Mucosa of descending colon (tissue), 3 donors: ENCODE measurements at places on chromosomes 3 and 15. TPM values are rescaled to one million over a fixed set of nuclear protein-coding genes. Genes with fewer than 3 reads are reported as not detected.
A peak's percentile ranks its signal among the peaks of the same experiment; 100 is the strongest.

DNA sequence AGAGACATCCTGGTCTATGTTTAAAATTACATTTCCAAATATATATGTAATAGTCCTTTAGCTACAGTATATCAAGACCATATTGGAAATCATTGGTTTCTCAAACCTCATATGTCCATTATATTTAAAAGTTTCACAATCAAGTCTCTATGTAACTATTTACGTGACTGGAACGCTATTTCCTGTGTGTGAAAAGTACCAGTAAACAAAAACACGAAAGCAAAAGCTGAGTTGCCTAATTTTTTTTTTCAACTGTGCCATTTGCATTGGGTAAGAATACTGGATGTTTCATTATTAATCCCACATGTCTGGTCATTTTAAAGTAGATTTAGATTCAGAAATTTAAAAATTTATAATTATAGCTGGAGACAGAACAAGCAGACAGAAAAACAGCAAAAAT, 381.4 kb downstream of the TBC1D5 start:
- no peak for DNase-seq

DNA sequence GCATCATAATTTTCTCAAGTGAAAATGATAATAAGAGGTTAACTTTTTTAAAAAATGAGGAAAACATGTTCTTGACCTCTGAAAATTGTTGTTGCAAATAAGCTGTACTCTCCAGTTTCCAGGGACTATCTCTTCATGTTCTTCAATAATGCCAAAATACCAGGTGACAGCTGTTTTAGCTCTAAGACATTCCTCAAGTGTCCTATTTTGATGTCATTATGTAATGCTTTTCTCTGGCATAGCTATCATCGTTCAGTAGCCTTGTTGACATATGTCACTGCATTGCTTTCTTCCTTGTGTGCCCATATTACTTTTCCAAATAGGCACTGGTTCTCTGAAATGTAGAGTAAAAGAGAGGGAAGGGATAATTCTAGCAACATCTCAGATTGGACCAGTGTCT, 5.7 kb upstream of the FILIP1L start:
- DNase-seq: no peak

DNA sequence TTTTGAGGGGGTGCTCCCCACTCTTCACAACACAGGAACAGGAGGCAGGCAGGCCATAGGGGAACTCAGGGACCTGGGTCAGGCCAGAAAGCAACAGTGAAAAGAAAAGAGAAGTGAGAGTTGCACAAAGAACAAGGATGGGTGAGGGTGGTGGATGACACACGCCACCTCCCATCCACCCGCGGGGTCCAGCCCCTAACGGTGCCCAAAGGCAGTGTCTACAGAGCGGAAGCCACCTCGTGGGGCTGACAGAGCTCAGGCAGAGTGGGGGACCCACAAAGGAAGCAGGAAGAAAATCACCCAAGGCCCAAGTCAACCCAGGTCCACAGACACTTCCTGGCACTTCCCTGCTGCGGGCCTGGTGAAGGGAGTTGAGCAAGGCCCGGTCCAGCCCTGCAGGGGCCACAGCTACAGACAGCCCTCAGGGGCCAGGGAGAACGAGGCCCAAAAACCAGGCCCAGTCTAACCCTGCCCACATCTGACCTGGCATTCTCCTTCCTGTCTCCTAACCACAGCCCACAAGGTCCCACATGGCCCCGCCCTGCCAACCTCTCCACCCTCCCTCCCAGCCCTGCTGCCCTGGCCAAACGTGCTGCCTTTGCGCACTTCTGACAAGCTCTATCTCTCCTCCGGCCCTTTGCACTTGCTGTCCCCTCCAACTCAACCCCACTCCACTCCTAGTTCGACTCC, 5.9 kb downstream of the NUP210 start:
- DNase-seq: peak; percentile 86

SLC12A8 gene
- total RNA-seq: 19.3 TPM

SEMA3F gene
- total RNA-seq: 14.6 TPM

- no peak for DNase-seq
These were observed 115.2 kb downstream of the IL1RAP start for GRCh38 chr3:190629088-190629487.

GRCh38 chr3:123158899-123159390, 42.8 kb upstream of the SEC22A start:
- DNase-seq: no peak

GRCh38 chr15:41727143-41727542, 47.1 kb upstream of the MAPKBP1 start:
- DNase-seq: no peak

SLC12A1 gene
- not detected for total RNA-seq

NEK10 gene
- 1.1 TPM for total RNA-seq

MAGEL2 gene
- 0.54 TPM for total RNA-seq

GRAMD1C gene
- 5.7 TPM for total RNA-seq

ZNF80 gene
- total RNA-seq: not detected

GRCh38 chr3:184368586-184369183, 7.2 kb downstream of the POLR2H start:
- no peak for DNase-seq

DNA sequence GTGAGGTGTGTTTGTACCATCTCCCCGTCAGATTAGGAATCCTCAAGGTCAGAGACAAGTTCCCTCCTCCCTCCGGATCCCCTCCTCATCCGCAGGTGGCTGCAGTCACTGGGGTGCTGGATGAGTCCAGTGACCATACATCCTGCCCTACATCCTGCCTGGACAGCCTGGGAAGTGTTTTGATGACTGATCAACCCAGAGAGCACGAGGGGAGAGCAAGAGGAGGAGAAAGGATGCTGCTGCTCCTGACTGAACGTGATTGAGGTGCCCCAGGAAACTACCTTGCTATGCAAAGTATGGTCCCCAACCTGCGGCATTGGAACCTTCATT, 65.1 kb downstream of the SLC12A8 start:
- no peak for DNase-seq

TIGIT gene
- total RNA-seq: 1.6 TPM

DNA sequence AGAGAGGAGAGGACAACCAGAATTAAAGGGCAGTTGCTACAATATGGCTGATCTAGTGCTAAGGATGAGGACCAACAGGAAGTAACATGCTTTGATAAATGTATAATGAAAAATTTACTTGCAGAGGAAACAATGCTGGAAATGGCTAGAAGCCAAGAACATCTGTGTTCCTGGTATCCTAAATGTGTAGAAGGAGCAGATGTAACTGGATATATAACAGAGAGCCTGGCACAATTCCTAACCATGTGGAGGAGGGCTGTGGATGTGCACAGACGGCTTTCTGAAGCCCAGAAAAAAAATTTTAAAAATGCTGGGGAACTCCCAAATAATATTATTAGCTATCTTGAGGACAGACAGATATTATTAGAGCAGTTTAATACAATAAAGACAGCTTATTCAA, 159.4 kb upstream of the GBE1 start:
- DNase-seq: no peak

DNA sequence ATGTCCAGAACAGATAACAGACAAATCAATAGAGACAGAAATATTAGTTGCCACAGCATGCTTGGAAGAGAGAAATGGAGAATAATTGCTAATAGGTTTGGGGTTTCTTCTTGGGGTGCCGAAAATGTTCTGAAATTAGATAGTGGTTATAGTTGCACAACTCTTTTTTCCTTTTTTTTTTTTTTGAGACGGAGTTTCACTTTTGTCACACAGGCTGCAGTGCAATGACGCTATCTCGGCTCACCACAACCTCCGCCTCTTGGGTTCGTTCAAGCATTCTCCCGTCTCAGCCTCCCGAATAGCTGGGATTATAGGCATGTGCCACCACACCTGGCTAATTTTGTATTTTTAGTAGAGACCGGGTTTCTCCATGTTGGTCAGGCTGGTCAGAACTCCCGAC, 163.3 kb downstream of the PLCH1 start:
- DNase-seq: no peak

DNA sequence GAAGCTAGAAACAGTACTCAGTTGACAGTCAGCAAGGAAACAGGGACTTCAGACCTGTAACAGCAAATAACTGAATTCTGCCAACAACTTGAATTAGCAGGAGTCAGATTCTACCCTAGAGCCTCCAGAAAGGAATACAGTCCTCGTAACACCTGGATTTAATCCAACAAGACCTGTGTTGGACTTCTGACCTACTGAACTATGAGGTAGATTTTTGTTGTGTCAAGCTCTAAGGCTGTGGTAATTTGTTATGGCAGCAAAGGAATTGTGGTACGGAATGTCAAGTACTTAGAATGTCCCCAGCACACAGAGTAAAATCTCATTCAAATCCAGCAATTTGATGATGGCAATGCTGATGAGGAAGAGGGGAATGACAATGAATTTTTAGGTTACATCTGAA, 234.1 kb downstream of the LRRN1 start:
- no peak for DNase-seq

DNA sequence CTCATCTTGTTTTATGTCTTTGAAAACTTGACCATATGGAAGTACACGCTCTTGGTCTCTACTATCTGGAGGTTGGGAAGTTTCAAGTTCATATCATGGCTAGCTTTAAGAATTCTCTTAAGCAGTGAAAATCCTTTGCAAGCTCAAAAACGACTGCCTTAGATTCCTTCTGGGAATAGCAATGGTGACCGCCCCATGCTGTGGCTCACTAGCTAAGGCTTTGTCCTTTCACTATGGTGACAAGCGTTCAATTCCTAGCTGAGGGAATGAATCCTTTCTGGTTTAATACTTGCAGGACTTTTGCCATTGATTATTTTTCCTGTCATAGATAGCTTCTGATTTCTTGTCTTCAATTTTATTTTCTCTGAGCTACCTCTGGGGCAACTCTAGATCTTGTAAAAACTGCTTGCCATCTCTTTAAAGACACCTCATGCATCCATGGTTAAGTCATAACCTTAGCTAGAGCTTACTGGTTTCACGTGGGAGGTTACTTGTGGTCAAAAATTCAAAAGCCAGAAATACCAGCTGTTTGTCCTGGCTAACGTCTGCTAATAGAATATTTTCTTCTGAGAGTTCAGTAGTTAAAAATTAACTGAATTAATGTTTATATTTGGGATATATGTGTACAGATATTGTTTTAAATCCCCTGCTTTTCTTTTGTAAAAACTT, 673.4 kb upstream of the CBLB start:
- DNase-seq: no peak

- DNase-seq: no peak
These were observed 530.6 kb upstream of the IL12A start for GRCh38 chr3:159458010-159458409.

ADAMTS7 gene
- total RNA-seq: 1.3 TPM

GOLGA6D gene
- total RNA-seq: not detected

DNA sequence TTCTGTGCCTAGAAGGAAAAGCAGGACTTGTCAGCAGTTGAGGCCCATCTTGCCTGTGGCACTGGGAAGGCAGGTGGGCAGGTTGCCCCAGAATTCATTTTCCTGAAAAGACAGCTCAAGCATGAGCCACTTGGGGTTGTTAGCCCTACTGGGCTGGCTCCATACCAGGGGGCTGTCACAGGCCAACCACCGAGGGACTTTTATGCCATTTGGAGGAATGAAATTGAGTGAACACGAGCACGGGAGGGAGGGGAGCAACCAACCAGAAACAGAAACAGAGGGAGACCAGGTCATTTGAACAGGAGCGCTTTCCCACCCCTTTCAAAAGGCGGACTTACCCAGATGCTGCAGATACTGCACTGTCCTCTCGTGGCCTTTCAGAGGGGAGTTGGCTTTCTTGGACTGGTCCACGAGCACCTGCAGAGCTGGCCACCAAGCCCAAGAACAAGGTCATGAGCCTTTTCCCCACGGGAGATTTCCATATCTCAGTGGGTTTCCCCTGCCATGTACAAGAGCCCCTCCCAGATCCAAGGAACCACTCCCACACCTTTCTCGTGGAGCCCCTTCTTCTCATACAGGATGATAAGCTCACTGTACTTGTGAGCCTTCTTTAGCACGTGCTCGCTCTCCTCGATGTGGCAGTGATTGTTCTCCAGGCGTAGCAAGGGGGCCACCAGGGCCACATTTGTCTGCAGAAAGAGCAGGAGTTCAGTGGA, 9.9 kb upstream of the PLA2G4F start:
- no peak for DNase-seq

DNA sequence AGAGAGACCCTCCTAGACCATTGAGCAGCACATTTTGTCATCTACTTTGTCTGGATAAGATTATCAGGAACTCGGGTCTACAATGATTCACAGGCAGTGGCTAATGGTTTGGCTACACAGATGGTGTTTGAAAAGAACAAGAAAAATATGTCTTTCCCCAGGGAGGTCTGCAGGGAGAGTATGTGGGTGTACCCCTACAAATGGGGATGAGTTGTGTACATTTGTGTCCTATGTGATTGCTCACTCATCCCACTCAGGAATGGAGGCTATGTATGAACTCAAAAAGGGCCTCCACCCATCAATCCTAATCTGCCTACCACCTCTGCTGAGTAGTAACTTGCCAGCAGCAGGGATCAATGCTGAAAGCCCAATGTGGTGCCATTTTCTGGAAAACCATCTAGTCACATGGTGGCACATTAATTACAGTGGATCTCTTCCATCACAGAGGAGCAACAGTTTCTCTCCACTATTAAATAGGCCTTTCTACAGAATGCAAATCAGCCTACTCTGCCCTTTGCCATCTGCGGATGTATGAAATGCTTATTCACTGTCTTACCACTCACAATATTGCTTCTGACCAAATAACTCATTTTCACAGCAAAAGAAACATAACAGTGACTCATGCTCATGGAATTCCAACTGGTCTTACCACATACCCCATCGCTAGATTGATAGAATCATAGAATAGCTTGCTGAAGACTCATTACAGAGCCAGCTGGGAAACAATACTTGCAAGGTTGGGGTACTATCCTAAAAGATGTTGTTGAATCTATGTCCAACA, 48.3 kb upstream of the TRIM42 start:
- no peak for DNase-seq

SLC22A13 gene
- 0.70 TPM for total RNA-seq

DNA sequence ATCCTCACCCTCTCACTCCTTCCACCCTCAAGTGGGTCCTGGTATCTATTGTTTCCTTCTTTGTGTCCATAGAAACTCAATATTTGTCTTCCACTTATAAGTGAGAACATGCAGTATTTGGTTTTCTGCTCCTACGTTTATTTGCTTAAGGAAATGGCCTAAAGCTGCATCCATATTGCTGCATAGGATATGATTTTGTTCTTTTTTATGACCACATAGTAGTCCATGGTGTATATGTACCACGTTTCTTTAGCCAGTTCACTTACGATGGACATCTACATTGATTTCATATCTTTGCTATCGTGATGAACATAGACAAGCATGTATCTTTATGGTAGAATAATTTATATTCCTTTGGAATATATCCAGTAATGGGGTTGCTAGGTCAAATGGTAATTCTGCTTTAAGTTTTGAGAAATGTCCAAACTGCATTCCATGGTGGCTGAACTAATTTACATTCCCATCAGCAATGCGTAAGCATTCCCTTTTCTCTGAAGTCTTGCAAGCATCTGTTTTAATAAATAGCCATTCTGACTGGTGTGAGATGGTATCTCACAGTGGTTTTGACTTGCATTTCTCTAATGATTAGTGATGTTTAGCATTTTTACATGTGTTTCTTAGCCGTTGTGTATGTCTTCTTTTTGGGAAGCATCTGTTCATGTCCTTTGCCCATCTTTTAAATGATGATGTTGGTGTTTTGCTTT, 650.2 kb downstream of the ZNF385D start:
- DNase-seq: no peak

ZMYND10 gene
- total RNA-seq: 0.20 TPM
